ENCODE measurements at places on chromosomes 7 and 10.
A peak's percentile ranks its signal among the peaks of the same experiment; 100 is the strongest.

DNA sequence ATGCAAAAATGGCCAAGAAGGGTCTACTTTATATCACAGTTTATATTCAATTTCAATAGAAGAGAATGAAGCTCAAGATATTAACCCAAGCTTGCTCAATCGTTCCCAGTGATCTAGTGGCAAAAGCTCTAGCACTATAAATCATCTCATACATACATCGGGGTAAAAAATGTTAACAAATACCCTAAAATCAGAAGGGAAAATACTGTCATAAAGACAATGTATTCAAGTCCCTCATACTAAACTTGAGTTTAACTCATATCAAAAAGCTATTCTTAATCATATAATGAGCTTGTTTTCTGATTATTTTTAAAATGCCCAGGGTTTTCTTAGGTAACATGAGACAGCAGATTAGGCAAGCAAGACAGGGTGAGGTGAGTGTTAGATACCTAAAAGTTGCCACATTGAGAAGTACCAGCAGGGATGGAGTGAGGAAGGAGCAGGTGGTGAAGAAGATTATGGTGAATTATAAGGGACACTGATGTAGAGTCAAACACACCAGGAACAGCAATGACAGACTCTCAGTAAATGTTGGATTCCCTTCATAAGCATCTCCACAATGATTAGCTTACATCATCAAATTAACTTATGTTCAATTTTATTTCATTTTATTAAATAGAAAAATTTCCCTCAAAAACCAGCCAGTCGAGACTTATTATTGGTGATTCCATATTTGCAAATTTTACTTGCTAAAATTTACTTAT, 46.2 kb downstream of the ELAPOR2 start:
- no peak for DNase-seq

DNA sequence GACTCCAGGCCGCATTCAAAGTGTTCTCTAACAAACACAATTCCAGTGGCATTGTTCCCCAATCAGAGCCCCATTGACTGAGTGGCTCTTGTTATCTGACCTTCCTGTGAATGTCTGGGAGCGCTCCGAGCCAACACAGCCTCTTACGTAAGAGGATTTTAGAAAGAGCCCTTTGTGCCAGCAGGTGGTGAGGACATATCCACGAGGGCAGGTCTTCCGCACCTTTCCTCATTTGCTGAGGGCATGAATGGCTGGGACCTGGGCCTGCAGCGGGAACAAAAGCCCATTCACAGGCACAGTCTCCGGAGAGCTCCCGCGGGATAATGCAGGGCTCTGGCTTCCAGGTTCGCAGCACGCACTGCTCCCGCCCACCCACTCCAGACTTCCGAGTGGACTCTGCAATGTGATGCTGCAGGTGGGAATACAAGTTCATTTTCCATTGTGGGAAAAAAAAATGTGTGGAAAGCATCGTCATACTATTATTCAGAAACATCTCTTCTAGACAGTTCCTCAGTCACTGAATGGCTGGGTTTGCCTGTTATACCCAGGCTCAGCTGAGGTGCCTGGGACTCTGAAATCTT, 295.0 kb upstream of the IGFBP3 start:
- no peak for DNase-seq

- DNase-seq, result no peak
Measured at GRCh38 chr10:93630625-93631557, 18.6 kb downstream of the PDE6C start.

DNA sequence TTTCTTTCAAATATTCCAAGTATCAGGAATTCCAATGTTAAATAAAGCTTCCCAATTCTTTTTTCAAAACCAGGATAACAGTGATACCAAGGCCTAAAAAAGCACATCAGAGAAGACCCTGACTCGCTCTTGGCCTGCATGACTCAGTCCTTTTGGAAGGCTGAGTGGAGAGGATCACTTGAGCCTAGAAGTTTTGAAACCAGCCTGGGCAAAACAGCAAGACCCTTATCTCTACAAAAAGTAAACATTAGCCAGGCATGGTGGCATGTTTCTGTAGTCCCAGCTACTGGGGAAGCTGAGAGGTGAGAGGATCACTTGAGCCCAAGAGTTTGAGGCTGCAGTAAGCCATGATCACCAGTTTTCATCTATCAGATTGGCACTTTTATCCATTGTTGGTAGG, 18.7 kb downstream of the NFE2L3 start:
- no peak for DNase-seq

GRCh38 chr7:14504134-14504533, 398.4 kb downstream of the DGKB start:
- DNase-seq, result no peak

GRCh38 chr10:111084366-111085255, 7.8 kb downstream of the ADRA2A start:
- DNase-seq, result no peak

GRCh38 chr7:15104411-15105092, 202.0 kb upstream of the DGKB start:
- DNase-seq, result peak; percentile 20

- no peak for DNase-seq
Measured at GRCh38 chr7:104943502-104944343, 70.3 kb upstream of the KMT2E start.

GRCh38 chr10:101367569-101368453, 13.8 kb downstream of the BTRC start:
- no peak for DNase-seq

- no peak for DNase-seq
Measured at GRCh38 chr10:36606234-36606839, 519.1 kb upstream of the ANKRD30A start.

GRCh38 chr7:40213856-40214255, 79.1 kb downstream of the SUGCT start:
- no peak for DNase-seq

Measured in NCI-H1930 (cell line).